Activated CD4-positive, alpha-beta T cell treated with anti-CD3 and anti-CD28 coated beads, Interleukin-2, Interleukin-4, amounts not matched to agents 100 ng/mL and 50 ng/mL, durations not matched to agents 16 hours and 8 hours (primary cell): ENCODE measurements at places on chromosomes 3 and 15.

DNA sequence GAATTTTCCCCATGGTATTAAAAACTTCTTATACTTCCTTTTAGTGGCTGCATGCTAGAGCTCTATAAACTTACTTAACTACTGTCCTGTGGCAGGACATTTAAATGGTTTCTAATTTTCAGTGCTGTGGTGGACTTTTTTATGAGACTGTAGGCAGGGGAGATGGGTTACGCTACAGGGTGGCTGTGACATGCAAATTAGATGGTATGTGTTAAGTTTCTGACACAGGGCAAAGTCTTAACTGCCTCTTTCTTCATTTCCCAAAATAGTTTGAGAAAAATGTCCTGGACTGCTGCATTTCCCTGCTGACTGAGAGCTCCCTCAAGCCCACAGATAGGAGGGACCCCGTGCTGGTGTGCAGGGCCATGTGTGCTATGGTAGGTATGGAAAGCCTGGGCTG, 22.0 kb downstream of the TGM4 start:
- no peak for DNase-seq

DNA sequence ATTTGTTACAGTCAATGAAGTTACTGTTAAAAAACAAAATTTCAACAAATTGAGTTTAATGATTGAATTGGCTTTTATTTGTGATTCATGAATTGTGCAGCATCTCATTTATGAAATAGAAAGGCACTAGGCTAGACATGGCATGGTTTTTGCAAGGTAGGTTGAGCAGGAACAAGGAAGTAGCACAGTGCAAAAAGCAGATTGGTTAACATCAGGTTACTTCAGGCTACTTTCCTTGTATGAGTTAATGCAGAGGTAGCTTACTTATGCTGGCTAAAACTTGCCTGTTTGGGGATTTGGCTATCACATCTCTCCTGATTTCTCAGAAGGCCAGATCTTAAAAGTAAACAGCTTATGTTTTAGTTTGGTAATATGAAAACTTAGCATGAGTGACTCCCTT, 23.0 kb upstream of the SV2B start:
- DNase-seq, result no peak

GRCh38 chr15:75790631-75791336, 52.5 kb upstream of the UBE2Q2 start:
- DNase-seq, result no peak

- no peak for DNase-seq
Observed at GRCh38 chr3:111884411-111885018, 25.4 kb downstream of the PHLDB2 start.

DNA sequence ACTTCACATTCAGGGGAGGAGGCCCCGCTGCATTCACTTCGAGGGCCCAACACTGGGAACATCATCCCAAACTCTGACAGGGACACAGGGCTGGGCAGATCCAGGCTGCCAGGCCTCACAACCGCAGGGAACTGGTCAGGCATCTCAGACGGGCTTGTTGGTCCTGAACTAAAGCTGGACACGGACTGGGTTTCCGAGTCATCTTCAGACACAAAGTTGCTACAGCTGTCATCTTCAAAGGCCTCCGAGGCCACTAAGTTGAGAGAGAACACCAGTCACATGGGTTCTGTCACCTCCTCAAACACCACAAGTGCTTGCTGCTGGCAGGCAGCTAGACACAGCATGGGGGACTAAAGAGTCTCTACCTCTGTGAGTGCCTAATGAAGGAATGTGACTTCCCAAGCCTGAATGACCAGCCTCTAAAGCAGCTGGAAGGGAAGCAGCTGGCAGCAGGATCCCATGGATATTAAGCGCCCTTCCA, 50.9 kb downstream of the CAPN7 start:
- DNase-seq, result no peak

GRCh38 chr3:13623101-13623654, 74.3 kb downstream of the FBLN2 start:
- no peak for DNase-seq

DNA sequence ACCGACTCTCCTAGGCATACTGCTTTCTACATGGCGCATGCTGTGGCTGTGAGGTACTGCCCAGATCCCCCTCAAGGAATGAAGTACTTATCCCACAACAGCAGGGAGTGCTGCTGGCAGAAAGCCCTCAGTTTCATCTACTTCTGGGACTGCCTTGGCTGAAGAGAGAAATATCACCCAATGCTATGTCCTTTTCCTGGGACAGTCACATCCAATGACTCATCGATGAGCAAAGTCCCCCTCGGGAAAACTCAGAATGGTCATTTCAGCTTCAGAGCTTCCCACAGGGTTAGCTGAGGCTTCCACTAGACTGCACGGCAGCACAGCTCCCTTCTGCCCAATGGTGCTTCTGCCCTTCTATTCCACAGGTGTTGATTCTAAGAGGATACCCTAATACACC, 3.6 kb upstream of the NMD3 start:
- no peak for DNase-seq

- no peak for DNase-seq
Observed at GRCh38 chr3:187871848-187872247, 126.6 kb upstream of the BCL6 start.

GRCh38 chr3:119228373-119229145, 12.1 kb downstream of the B4GALT4 start:
- no peak for DNase-seq

GRCh38 chr3:47005212-47006144, 26.0 kb downstream of the NBEAL2 start:
- DNase-seq, result no peak

DNA sequence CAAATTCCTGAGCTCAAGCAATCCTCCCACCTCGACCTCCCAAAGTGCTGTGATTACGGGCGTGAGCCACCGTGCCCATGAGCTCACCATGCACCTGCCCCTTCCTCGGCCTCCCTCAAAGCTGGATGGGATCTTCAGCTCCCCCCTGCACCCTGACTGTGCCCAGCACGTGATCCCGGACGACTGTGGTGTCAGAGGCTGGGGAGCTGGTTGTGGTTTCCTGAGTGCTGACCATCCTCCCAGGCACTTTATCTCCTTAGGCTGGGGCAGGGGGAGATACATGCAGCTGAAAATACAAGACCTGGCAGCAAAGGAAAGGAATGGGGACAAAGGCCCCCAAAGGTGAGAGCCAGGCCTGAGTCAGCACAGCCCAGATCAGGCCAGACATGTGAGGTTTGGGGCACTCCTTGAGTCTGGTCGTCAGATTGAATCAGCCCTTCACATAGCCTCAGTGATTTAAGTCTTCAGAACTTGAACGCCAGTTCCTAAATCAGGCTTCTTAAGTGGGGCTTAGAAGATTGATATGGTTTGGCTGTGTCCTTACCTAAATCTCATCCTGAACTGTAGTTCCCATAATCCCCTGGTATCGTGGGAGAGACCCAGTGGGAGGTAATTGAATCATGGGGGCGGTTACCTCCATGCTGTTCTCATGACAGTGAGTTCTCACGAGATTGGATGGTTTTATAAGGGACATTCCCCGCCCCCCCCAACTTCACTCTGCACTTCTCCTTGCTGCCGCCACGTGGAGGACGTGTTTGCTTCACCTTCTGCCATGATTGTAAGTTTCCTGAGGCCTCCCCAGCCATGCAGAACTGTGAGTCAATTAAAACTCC, 35.8 kb downstream of the PRKCD start:
- DNase-seq, result peak; percentile 51

DNA sequence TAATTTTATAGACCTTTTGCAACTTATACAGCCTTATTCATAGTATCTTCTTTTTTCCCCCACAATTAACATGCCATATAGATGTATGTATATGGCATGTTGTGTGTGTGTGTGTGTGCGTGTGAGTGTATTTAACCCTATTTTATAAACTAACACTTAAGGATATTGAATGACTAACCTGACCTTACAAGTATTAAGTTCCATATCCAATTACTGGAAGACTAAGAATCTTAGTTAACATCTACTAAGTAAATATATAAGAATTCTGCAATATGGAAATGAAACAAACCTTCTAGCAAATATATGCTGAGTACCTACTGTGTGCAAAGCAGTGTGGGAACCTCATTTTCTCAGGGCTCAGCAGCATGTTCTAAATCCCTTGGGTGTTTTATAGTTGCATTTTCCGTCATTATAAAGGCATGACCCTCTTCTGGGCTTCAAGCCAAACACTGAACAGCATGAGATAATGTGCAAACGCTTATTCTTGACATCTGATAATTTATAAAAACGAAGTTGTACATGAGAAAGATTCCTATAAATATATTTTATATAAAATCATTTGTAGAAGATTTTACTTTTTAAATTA, 105.5 kb downstream of the NLGN1 start:
- DNase-seq, result no peak

- no peak for DNase-seq
Observed at GRCh38 chr3:70433091-70433490, 120.7 kb upstream of the MDFIC2 start.

GRCh38 chr15:32828507-32829186, 110.8 kb downstream of the GREM1 start:
- DNase-seq, result no peak
